Midbrain (tissue), 1 donor: ENCODE measurements at places on chromosomes 5 and 9.

DNA sequence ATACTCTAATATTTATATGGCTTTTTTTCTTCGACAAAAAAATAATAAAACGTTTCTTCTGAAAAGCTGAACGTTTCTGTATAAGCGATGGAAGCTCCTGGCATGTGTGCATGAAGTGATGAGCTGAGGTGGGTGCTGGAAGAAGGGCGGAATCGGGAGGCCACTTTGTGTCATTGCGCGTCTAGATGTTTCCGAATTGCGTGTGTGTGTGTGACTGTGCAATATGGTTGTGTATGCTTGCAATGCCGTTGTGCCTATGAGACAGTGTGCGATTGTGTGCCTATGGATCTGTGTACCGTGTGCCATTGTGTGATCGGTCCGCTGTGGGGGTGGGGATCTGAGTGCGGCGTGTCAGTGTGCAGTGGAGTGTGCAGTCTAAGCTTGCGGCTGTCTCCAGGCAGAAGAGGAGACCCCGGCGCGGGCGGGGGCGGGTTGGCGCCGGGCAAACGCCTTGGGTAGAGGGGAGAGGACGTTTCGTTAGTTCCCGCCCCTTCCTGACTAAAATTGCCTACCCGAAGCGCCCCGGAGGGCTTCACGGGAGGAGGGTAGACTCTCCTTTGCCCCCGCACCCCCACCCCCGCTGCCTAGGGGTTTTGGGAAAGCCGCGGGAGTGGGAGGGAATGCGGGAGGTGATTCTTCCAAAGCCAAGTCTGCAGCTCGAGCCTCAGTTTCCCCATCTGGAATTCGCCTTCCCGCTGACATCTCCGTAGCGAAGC is 24.2 kb downstream of the PCDHGC5 start:
- DNase-seq = no peak

GRCh38 chr5:68644971-68645370 is 429.4 kb downstream of the PIK3R1 start:
- no peak for DNase-seq

- no peak for DNase-seq
These were observed 181.5 kb downstream of the ROR2 start for GRCh38 chr9:91768507-91768906.

- DNase-seq = no peak
These were observed 928 bp downstream of the HACD4 start for GRCh38 chr9:21030389-21031035.

DNA sequence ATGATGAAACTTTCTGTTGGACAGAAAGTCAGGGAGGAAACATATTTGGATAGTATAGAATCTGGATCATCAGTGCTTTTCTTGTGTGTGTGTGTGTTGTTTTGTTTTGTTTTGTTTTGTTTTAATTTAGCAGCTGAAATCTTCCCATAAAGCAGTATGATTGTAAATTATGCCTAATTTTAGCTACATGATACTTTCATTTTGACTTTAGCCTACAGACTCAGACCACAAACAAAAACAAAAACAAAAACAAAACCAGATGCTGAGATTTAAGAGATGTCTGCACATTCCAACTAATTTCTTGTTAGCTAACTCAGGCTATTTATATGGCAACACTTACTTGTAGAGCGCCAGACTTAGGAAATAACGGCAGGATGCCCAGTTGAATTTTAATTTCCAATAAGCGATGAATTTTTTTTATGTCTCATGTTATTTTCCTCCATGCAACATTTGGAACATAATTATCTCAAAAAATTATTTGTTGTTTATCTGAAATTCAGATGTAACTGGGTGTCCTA is 119.5 kb upstream of the TRPC7 start:
- no peak for DNase-seq

DNA sequence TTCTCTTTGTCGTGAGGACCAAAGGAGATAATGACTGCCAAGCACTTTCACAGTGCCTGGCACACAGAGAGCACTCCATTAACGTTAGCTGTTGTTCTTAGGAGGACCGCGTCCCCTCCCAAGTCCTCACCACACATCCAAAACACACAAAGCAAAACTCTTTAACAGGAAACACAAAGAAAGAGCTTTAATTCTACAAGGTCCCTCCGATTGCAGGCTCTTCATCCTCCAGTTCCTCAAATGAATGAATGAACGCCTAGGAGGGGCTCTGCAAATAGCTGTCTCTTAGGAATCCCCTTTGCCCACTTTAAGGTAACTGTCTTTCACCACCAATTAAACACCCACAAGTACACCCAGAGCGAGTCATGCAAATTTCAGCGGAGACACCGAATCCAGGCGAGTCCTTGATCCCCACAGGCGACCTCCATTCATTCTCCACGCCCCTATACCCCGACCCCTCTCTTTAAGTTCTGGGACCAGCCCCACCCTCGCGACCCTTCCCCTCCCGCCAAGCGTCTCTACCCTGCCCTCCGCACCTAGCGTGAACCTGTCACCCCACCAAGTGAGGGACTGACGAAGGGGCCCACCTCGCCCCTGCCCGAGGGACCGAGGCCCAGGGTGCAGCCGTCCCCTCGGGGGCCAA is 644 bp downstream of the TSC1 start:
- no peak for DNase-seq

GRCh38 chr5:179297486-179298180 is 47.6 kb downstream of the ADAMTS2 start:
- DNase-seq = no peak

DNA sequence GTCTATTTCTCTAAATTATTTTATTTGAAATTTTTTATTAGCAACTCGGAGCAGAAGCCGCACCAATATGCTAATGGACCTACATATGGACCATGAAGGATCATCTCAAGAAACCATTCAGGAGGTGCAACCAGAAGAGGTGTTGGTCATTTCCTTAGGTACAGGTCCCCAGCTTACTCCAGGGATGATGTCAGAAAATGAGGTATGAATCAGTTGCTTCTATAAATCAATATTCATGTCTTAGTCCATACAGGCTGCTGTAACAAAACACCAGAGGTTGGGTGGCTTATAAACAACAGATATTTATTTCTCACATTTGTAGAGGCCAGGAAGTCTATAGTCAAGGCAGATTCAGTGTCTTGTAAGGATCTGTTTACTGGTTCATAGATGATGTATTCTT is 50.8 kb downstream of the GAPVD1 start:
- no peak for DNase-seq
